AG10803 (cell line): ENCODE measurements at places on chromosomes 4 and X.

GRCh38 chrX:150486011-150486410, 82.4 kb upstream of the MTM1 start:
- peak; percentile 58 for DNase-seq

DNA sequence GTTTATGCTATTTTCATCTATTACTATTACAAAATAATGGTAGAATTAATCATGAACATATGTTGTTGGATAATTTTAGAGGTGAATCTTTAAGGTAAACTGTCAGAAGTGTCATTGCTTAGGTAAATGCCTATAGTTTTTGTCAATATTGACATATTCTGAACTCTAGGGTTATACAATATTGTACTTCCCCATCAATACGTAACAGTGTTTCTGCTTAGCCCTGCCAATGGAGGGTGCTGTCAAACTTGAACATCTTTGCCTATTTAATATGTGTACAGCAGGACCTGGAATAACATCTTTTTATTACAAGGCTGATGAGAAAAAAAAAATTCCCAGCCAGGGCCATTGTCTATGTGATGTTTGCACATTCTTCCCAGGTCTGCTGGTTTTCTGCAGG, 40.8 kb downstream of the ARHGAP24 start:
- DNase-seq = no peak

DNA sequence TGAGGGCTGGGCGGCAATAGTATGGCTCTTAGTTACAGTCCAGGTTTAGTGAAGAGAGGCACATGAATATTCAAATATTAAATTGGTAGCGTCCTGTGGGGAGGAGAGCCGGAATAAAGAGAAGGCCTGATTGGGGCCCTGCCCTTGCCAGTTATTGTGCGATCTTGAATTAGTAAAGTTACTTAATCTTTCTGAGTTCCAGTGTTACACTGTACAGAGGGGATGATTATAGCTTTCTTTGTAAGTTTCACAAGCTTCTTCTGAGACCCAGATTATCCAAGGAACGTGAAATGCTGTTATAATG, 1.2 kb downstream of the METAP1 start:
- DNase-seq = no peak

DNA sequence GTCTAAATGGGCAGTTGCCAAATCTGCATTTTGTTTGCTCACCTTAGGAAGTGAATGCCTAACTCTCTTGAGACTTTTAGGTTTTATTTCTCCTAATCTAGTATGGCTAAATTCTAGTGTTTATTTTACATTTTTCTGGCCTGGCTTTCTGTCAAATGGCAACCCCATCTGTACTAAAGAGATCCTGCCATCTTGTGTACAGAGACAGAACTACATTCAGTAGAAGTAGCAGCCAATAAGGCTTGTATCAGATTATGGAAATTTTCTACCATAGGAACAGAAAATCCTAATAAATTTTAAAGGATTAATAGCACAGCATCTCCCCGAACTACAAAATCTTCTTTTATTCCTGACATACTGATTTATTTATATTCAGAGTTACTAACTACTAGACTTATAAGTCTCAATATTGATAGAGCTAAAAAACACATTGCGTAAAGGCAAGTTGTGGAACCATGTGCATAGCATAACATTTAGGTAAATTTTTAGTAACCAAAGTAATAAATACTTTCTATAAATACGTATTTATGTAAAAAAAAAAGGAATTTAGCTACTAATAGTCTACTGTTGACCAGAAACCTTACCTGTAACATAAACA, 45.5 kb downstream of the TMEM144 start:
- DNase-seq = peak; percentile 61

- peak; percentile 17 for DNase-seq
Observed at GRCh38 chr4:103204111-103204510, 6.0 kb upstream of the CENPE start.

- no peak for DNase-seq
Observed at GRCh38 chrX:98141466-98141865, 1257.8 kb downstream of the RPA4 start.

DNA sequence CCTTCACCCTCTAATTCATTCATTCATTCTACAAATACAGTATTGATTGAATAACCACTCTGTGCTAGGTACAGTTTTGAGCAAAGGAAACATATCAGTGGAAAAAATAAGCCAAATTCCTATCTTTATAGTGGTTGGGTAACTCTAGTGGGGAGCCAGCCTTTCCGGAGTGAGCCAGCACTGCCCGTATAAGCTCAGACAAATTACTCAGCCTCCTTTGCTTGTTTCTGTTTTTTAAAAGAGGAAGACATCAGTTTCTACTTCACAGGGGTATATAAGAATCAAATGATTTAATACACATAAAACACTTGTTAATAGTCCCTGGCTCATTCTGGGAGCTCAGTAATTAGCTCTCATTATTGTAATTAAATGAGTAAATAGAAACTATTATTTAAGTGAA, 238.2 kb upstream of the MAD2L1 start:
- DNase-seq = no peak

- DNase-seq = no peak
Observed at GRCh38 chr4:8607603-8608481, 15.3 kb downstream of the CPZ start.

DNA sequence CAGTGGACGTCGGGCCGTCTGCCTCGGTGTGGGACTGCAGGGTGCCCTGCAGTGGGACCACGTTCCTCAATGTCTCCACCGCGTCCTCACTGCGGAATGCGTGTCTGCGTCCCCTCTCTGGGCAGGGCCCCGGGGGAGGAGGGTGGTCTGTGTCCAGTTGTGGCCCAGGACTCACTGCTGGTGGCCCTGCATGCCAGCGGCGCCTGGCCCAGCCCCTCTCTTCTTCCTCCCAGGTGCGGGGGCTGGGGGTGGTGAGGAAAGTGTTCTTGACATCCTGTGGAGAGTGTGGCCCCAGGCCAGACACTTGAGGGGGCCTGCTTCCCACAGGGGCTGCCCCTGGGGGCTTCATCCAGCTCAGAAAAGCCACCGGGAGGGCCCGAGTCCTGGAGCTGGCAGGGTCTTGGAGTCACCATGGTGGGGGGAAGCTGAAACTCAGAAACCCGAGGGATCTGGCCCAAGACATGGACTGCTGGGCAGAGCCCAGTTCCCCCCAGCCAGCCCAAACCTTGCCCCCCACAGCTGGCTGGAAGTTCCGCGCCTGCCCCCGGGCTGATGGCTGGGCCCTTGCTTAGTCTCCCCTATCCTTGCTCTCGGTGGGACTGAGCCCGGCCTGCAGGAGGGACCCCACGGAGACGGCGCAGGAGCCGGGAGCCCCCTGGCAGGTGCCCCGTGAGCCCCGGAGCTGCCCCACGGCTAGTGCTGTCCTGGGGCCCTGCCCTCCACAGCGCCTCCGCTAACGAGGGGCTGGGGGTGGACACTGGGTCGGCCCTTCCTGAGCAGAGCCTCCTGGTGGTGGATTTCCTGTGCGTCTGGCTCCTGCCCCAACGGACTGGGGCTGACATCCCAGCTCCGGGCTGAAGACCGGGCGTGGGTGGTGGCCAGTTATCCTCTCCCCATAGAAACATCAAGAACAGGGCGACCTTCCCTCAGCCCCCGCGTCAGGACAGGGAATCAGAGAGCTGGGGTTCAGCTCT, 2.9 kb downstream of the DOK7 start:
- no peak for DNase-seq

- DNase-seq = peak; percentile 39
Observed at GRCh38 chr4:74545448-74545847, 100.5 kb downstream of the AREG start.

GRCh38 chr4:89119836-89120235, 8.5 kb downstream of the TIGD2 start:
- DNase-seq = no peak
